ENCODE measurements at places on chromosomes 7 and 10.

DNA sequence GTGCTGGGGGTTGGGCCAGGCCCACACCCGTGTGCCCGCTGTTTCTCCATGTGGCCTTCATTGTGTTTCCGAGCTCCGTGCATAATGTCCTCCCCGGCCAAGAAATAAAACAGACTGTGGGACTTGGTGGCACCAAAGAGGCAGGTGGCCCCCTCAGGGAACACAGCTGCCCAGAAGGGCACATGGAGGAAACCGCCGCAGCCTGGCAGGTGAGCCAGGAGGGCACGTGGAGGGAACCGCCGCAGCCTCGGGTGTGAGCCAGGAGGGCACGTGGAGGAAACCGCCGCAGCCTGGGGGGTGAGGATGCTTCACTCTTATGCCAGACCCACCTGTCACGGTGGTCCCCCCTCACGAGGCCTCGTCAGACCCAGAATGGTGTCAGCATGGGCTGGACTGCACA is 288.7 kb downstream of the WDR37 start:
- no peak for DNase-seq

GRCh38 chr10:50469778-50470193 is 154.0 kb downstream of the SGMS1 start:
- DNase-seq: no peak

DNA sequence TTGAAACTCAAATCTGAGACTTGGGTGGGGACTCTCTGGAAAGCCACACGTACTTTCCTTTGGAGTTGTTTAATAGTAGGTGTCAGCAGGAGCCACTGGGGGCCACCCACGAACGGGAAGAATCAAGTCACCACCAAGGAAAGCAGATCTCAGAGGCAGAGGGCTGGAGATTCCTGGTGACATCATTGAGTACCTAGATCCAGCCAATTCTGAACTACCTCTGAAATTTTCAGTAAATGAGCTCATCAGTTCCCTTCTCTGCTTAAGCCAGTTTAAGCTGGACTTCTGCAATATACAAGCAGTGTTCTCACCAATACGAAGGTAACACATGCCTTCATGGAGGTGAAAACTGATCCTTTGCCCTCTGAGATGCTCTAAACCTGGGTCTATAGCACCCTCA is 99.3 kb upstream of the SORCS3 start:
- DNase-seq: no peak

GRCh38 chr10:74450602-74451001 is 299.6 kb downstream of the ADK start:
- DNase-seq: no peak

DNA sequence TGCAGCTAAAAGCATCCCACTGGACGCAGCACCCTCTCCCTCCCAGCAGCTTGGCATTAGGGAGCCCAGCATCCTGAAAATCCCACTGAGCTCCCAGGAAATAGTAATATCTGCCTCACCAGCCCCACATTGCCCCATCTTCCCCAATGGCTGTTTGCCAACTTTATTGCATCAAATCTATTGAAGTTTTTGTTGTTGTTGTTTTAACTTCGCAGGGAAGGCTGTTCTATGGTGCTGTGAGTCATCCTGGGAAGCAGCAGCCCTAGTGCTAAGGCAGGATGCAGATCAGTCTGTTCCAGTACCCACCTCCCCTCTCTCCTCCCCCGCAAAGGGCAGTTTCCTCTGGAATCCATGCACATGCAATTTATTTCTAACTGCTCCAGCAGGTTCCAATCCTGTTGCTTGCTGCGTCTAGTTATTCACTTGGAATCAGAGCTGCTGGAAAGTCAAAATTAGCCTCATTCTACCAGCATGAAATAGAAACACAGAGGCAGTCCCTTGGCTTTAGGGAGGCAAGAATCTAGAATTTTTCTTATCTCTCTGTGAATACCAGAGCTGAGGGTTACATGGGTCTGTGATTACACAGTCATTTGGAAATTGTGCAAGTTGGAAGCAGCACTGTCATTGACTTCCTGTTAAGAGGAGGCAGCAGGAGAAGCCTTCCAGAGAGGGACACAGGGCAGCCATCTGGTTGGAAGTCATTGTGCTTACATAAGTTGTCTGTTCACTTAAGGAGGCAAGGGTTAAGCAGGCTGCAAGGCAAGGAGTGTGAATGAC is 115.9 kb upstream of the CACUL1 start:
- DNase-seq: no peak

- peak; percentile 55 for DNase-seq
Observed at GRCh38 chr10:132443605-132443982, 46.6 kb downstream of the PWWP2B start.

DNA sequence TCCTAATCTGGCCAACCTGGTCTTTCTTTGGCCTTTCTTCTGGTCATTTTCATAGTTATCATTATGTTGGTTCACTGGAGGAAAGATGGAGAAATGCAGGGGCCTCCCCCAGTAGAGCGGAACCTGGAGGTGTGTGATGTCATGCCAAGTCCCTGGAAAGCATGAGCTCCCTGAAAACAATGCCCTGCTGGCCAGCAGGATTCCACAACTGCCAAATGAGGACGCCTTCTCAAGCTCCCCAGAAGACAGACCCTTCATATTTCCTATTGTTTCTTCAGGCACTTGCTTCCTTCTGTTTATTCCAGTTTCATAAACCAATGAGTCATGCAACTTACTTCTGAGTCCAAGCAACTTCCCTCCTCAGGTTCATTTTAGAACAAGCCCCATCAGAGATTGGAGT is 339.0 kb downstream of the GATA3 start:
- DNase-seq: no peak

DNA sequence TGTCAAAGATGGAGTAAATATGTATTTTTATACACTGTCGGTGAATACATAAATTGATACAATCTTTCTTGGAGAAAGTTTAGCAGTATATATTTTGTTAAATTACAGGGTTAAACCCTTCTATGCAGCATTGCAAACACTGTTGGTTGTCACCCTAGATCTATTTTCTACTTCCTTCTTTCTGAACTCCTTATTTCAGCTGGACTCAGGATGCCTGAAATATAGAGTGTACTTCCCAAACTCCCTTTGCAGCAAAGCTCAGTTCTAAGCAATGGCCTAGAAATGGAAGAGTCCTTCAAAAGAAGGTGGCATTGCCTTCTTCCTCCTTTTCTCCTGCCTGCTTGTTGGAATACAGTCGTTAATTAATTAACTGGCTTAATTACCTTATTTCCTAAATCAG is 20.6 kb downstream of the CUBN start:
- no peak for DNase-seq

- peak; percentile 15 for DNase-seq
Observed at GRCh38 chr7:106736508-106737201, 75.7 kb upstream of the CCDC71L start.

DNA sequence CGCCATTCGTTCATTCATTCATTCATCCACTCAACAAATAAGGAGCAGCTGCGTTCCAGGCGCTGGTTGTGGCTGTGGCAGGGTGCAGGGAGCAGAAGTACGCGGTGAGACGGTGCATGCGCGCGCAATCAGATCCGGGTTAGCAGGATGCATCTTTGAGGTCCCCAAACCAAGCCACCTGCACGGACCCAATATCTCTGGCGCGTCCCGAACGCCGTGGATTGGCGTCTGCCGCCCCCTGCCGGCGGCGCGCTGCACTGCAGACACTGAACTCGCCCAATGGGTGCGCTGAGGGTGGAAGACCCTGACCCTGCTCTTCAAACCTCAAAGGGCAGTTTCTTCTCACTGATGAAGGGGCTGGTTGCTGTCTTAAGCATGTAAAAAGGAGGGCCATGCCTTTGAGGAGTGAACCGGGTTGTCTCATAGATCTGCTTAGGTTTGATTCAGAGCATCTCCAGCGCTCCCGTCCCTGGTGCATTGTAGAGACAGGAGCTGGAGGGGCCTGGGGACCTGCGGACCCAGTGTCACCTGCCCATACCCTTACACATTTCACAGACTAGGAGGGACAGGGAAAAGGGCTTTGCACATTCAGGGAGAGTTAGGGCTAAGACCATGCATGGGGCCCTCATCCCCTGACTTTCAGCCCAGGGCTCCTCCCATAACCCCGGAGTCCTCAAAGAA is 102.5 kb downstream of the RAMP3 start:
- DNase-seq: peak; percentile 48

GRCh38 chr7:155885167-155886155 is 73.2 kb upstream of the SHH start:
- DNase-seq: no peak

DNA sequence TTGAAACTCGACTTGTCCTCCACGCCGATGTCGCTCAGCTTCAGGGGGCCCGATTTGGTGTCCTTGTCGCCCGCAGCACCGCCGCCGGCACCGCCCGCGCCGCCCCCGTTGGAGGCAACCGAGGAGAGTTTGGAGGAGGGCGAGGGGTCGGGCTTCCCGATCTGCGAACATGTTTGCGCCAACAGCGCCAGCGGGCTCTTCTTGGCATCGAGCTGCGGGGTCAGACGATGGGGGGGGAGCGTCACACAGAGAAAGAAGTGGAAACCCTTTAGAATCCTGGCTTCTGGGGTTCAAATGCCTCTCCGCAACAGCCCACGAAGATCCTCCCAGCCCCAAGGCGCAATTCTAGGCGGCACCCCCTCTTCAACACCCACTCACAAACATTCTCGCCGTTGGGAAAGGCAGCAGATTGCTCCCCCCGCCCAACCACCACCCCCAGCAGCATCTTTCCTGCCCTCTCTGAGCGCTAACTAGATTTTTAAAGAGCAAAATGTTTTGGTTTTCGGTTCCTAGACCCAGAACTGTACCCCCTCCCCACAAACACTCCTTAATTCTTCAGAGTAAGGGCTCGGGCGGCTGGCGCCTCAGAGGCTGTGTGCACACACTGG is 1.3 kb downstream of the ZNF503 start:
- DNase-seq: no peak

GRCh38 chr10:25226775-25227682 is 52.2 kb downstream of the GPR158 start:
- no peak for DNase-seq

- DNase-seq: no peak
Observed at GRCh38 chr7:99969298-99969697, 6.5 kb downstream of the AZGP1 start.

DNA sequence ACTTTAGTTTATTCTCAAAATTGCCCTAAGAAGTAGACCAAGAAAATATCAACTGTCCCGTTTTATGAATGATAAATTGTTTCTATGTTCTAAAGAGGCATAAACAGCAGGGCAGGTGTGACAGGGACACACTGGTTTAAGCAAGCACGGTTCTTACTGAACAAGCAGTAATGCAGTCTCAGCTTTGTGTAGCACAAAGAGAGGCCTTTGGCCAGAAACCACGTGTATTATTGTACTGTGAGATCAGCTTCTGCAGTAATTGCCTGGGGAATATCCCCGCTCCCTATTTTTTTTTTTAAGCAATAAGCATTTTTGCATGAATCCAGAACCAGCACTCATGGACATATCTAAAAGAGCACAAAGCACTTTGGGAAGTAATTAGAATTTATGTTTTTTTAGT is 255.4 kb downstream of the WDR11 start:
- no peak for DNase-seq

- no peak for DNase-seq
Observed at GRCh38 chr10:79165070-79165778, 96.5 kb downstream of the ZMIZ1 start.

DNA sequence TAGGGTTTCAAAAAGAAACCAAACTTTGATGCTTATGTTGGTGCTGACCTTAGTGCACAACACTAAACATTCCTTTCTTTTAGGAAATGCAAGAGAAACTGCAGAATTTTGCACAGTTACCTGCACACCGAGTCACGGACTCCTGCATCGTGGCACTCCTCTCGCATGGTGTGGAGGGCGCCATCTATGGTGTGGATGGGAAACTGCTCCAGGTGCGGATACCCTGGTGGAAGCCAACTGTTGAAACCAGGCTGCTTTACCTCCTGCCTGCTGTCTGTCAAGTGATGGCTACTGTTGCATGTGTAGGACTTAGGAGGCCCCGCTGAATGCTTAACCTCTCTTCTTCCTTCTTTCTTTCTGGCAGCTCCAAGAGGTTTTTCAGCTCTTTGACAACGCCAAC is 11.7 kb downstream of the CASP2 start:
- peak; percentile 51 for DNase-seq

GRCh38 chr10:51800725-51801424 is 101.5 kb upstream of the CSTF2T start:
- DNase-seq: no peak

DNA sequence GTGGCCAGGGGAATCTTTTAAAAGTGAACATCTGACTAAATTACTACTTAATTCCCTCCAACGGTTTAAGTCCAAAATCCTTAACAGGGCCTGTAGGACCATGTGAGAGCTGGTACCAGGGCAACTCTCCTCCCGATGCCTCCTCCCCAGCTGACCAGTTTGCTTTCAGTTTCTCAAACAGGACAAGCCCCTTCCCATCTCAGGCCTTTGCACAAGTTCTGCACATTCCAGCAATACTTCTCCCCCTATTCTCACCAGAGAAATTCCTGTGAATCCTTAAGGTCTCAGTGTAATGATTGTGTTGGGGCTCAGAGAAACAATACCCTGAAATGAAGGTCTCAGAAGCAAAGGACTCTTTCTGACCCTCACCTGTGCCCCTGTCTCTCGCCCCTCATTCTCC is 8.0 kb upstream of the CALHM1 start:
- DNase-seq: no peak

DNA sequence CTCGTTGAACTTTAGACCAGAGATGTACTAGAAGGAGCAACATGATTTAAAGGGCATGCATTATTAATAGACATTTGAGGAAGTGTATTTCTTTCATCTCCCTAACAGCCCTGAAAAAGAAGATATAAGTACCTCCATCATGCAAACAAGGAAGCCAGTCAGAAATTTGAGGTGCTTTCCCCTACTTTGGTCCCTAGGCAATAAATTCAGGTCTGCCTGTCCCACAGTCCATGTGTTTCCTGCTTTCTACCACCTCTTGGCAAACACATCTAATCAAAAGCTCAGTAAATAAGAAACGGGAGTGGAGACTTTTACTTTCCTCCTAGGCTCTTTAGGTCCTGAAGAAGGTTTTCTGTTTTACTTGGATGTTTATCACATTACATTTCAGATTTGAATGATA is 5.2 kb upstream of the SEMA3C start:
- DNase-seq: no peak

- no peak for DNase-seq
Observed at GRCh38 chr10:101840102-101840684, 3.4 kb downstream of the KCNIP2 start.

DNA sequence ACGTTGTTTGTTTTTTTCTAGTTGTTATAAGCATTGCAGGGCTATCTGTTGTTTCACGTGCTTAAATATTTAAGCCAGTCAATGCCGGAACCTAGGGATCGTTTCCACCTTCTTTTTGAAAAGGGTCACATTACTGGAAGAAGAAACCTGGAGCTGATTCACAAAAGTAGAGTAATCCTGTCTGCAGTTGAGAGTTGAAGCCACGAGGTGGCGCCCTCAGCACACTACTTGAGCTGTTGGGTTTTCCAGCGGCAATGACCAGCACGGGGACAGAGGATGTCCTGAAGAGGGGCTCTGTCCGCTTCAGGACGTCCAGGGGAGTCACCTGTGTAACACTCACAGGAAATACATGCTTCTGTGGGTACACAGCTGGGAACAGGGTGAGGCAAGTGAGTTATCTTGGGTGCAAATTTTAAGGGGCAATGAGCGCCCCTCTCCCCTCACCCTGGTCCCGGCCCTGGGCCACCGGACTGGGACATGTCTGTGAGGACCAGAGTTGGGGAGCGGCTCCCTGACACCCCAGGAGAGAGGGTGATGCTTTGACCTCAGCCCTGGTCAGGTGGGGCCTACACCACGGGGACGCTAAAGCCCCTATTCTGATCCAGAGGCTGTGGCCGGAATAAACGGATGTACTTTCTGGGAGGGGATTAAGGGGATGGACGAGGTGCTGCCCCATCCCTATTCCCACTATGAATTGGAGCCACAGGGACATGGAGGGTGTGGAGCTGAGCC is 26.3 kb upstream of the WDFY4 start:
- DNase-seq: peak; percentile 38

GRCh38 chr10:99266383-99266782 is 30.7 kb upstream of the HPSE2 start:
- no peak for DNase-seq

- DNase-seq: no peak
Observed at GRCh38 chr7:70338015-70338414, 739.7 kb downstream of the AUTS2 start.

Data from stimulated activated CD4-positive, alpha-beta T cell treated with anti-CD3 and anti-CD28 coated beads, TNF-alpha, amount 100 ng/mL, for 48 hours (primary cell).